ENCODE measurements at places on chromosomes 7 and 10.

DNA sequence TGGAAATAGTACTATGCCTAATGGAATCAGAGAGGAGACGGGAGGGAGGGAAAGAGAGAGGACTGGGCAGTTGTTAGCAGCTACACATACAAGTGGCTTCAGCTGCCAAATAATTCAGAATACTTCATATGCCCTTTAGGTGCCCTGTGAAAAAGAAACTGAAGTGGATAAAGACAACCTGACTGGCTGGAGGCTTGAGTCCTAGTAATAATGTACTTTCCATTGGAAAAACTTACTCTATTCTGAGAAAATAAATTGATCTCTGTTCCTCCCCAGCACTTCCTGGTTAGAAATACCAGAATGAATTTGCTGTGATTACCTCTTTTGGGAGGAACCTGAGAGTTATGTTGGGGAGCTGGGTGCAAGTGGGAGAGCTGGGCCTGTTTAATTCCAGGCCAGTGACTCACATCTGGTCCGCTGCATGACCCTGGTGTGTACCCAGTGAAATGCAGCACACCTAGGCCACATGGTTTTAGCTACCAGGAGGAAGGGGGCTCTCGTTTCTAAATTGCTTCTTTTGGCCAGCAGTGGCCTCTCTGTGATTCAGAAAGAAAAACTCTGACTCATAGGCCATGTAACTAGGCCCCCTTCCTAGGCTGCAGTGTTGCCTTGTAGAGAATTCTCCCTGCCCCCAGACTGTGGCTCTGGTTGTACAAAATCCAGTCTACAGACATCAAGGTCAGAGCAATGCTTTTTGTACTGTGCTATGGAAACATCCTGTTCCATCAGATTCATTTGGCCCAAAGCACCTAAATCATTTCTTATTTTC, 6.5 kb downstream of the AGFG2 start:
- DNase-seq = peak; percentile 85

- DNase-seq = no peak
These were observed 36.9 kb upstream of the RNF32 start for GRCh38 chr7:156603629-156604028.

DNA sequence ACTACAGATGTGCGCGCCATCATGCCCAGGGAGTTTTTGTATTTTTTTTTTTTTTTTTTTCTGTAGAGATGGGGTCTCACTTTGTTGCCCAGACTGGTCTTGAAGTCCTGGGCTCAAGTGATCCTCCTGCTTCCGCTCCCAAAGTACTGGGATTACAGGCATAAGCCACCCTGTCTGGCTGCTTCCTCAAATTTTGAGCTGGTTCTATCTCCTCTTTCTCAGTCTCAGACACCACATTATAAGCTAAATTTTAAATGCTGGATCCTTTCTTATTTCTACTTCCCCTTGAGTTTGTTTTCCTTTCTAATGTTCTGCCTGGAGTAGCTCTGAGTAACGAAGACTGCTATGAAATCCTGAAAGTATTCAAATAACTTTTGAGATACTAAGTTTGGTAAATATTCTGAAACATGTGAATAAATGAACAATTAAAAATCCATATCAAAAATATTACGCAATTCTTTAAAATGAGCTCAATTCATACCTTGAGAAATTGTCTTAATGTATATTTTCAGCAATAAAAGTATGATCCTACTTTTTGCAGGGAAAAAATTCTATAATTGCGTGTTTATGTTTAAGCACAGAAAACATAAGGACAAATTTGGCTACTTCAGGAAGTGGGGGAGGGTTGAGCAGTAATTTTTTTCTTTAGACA, 15.0 kb downstream of the TCAF1 start:
- DNase-seq = no peak

GRCh38 chr10:1564791-1565190, 172.5 kb downstream of the ADARB2 start:
- DNase-seq = no peak

- no peak for DNase-seq
These were observed 99.3 kb downstream of the CDC14C start for GRCh38 chr7:49023345-49024328.

DNA sequence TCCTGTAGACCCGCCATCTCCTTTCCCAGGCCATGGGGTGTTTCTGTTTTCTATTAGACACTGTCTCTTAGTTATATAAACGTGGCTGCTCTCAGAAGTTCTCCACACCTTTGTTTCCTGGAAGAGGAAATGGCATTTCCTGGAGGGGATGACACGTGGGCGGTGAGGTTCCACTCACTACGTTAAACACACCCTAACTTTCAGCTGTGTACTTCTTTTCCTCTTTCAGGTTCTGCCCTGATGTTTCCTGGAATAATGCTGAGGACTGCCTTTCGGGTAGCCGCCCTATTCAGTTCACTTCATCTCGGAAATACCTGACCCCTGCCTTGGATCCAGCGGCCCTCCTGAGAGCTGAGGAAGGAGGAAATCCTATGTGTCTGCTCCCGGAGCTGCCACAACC, 3.4 kb upstream of the PRKCQ start:
- DNase-seq = peak; percentile 75

GRCh38 chr7:18993933-18994668, 123.3 kb downstream of the TWIST1 start:
- no peak for DNase-seq

- no peak for DNase-seq
These were observed 8.1 kb upstream of the VDAC2 start for GRCh38 chr10:75202321-75203045.

DNA sequence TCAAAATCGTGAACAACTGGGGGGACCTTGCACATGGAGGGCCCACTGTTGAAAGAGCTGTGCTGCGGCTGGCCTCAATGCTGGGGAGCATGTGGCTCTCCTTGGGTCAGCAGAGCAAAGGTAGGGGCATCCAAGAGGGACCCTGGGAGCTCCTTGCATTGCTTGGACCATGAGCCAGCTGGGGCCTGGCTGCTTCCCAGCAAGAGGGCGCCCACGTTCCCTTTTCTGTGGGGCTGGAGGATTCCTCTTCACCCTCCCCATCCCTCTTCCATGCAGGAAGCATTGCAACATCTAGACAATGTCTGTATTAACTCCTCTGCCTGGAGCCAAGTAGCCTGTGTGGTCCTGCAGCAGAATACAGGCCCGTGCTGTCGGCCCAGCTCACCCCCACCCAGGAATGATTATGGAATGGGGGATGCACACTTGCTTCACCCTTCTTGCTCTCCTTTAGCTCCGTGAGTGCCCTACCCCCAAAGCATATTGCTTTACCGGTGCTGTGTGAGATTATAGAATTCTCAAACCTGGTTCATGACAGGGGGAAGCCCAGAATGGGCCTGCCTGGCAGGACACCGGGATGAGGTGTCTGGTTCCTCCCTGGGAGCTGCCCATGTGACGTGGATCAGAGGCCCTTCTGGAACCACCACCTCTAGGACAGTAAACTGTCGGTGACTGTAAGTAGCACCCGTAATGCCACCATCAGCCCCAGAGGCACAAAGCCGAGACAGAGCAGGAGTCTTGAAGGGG, 61.9 kb downstream of the SYPL1 start:
- no peak for DNase-seq
